Suppressor macrophage treated with lipopolysaccharide for 4 hours (primary cell): ENCODE measurements at places on chromosomes 4 and X.

DNA sequence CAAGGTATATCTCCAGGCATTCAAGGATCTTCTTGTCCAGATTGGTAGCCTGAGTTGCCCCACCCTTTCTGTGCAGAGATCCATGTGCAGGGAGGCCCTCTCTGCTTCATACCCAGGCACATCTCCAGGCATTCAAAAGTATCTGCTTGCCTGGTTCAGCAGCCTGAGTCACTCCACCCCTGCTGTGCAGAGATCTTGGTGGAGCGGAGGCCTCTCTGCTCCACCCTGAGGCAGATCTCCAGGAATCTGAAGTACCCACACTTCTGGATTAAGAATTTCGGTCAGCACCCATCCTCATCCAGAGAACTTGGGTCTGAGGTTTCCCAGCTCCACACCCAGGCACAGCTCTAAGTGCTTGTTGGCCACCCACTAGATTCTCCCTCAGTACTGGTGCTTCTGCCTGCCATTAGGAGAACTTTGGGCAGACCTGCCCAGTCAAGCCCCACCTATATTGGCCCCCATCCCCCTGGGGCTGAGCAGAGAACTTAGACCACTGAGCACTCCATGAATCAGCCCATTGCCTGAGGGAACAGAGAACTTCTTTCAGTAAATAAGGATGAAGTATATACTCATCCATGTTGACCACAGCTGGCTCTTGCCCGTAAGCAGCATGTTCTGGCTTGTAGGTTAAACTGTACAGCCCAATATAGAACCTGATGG is 199.5 kb upstream of the ZCCHC13 start:
- DNase-seq: no peak

- no peak for DNase-seq
Measured at GRCh38 chr4:162804351-162804924, 362.3 kb downstream of the NAF1 start.

- no peak for DNase-seq
Measured at GRCh38 chrX:135435139-135435922, 13.6 kb downstream of the SMIM10L2A start.

DNA sequence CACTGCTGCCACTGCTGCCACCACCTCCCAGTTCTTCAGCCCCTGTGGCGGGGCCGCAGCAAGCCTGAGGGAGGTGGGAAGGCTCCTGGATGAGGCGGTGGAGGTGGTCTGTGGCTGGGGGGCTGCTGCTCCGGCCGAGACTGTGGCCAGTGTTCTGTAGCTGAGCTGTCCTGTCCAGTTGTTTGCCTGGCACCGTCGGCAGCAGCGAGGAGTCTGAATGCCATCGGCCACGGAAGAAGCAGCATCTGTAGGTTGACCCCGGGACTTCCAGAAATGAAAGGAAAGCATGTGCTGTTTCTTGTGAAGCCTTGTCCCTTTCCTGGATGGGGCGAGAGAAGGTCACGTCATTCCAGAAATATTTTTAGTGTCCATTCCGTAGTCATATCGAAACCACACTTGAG is 3.3 kb downstream of the C4orf54 start:
- no peak for DNase-seq

- peak; percentile 0 for DNase-seq
Measured at GRCh38 chr4:84451546-84451945, 47.5 kb downstream of the NKX6-1 start.

DNA sequence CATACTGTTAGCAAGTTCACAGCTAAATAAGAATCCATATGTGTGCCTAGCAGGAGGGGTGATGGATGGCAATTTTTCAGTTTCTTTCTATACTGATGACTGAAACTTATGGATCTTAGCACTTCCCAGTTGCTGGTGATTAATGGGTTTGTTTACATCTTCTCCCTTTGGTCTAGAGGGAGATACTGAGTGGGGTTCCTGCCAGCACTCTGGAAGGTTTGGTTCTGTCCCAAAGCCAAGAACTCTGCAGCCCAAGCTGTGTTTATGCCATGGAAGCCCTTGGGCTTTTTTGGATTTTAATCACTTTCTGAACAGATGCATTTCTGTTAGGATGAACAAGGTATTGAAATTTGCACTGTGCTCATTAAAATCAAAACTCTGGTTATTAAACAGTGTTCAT is 43.5 kb downstream of the DDIT4L start:
- DNase-seq: no peak

GRCh38 chr4:185559915-185560281 is 24.6 kb upstream of the PDLIM3 start:
- no peak for DNase-seq

DNA sequence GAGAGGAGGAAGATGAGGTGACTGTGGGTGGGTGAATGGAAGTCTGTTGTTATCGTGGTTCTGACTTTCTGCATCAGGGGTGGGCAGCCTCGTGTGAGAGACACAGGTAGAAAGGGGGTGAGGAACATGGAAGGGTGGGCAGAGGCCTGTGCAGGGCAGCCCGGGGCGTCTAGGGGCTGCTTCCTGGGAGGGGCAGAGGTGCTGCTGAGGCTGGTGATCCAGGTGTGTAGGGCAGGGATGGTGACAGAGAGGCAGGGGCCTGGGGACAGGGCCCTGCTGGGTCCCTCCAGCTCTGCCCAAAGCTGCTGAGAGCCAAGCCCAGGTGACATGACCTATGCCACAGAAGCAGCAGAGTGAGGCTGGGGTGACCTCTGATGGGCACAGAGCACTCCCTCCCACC is 89.7 kb upstream of the C4orf50 start:
- no peak for DNase-seq

DNA sequence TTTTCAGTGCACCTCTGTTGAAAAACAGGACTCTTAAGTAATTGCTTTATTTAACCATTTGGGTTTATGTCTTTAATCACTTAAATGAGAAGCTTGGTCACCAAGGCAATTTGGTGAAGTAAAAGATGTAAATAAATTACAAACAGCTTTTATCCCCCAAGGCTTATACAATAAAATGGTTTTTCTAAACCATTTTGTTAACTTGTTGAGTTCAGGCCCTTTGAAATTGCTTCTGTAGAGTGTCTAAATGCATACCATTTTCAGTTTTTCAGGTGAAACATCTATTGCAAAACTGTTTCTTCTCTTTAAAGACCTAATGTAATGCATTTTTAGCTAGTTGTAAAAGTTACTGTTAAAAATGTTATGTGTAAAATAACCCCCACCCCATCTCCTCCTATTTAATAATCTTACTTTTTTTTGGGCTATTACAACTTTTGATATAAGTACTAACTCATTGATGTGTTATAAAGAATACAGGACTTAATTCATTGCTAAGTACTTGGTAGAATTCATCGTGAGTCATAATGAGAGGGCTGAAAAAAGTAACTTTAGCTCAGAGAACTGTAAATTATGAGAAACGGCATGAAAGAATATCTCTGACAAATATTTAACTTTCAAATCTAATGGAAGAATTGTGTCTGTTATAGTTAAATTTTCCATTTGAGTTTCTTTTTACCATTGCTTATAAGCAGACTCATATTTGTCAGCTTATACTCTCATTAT is 4.5 kb downstream of the RAPGEF2 start:
- DNase-seq: no peak

DNA sequence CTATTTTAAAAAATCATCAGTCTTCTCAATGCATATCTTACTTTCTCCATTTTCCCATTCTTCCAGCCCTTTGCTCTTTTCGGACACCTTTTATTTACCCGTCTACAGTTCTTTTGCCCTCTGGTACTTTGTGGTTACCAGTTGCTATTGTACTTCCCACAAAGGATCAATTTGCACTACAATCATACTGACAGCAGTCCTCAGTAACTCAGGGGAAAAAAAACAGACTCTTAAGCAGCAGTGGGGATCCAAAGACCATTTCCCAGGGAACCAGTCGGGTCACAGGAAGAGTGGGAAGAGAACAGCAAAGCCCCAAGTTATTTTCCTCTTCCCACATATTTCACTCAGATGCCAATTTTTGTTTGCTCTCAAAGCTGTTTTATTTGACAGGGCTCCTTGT is 23.1 kb downstream of the DMD start:
- no peak for DNase-seq

DNA sequence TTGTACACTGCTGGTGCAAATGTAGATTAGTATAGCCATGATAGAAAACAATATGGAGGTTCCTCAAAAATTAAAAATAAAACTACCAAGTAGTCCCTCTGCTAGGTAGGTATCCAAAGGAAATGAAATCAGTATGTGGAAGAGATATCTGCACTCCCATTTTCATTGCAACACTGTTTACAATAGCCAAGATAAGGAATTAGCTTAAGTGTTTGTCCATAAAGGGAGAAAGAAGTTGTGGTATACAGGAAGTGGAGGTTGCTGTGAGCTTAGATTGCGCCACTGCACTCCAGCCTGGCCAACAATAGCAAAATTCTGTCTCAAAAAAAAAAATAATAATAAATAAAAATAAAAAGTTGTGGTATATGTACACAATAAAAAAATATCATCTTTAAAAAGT is 325.0 kb upstream of the EMCN start:
- DNase-seq: no peak

- no peak for DNase-seq
Measured at GRCh38 chrX:101220662-101221260, 1.2 kb downstream of the DRP2 start.

DNA sequence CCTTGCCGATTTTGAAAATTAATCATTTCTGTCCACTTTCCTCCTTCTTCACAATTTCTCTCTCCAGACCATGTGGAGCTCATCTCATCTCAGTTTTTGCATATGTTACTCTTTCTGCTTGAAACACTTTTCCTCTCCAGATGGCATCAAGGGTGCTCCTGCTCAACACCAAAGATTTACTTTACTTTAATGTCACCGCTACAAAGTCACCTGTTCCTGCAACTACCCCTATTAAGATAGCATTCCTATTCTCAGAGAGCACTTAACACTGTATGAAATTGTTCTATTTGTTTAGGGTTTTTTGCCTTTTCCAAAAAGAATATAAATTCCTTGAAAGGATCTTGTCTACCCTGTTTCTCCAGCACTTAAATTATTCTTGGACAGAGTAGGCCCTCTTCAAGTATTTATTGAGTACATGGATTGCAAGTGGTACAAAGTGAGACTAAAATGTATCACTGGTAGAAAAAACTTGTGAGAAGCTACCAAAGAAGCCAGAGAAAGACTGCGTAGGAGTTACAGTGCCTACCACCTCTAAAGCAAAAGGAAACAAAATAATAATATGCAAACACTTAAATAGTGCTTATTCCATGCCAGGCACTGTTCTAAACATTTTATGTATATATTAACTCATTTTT is 1.1 kb upstream of the EXOSC9 start:
- no peak for DNase-seq

DNA sequence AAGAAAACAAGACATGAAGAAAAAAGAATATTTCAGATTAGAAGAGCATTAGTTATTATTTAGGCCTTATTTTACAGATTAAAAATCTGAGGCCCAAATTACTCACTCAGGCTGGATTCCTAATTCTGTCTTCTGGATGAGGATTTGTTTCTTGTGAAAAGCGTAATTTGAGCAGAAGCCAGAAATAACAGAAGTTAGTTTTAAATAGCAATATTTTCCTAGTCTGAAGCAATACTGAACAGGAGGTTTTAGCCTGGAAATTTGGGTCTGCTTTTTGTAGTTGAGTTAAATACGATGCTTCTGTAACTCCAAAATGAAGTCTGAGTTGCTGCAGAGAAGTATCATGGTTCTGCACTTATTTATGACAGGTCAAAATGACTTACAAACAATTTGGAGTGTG is 124.9 kb downstream of the RTL3 start:
- no peak for DNase-seq

DNA sequence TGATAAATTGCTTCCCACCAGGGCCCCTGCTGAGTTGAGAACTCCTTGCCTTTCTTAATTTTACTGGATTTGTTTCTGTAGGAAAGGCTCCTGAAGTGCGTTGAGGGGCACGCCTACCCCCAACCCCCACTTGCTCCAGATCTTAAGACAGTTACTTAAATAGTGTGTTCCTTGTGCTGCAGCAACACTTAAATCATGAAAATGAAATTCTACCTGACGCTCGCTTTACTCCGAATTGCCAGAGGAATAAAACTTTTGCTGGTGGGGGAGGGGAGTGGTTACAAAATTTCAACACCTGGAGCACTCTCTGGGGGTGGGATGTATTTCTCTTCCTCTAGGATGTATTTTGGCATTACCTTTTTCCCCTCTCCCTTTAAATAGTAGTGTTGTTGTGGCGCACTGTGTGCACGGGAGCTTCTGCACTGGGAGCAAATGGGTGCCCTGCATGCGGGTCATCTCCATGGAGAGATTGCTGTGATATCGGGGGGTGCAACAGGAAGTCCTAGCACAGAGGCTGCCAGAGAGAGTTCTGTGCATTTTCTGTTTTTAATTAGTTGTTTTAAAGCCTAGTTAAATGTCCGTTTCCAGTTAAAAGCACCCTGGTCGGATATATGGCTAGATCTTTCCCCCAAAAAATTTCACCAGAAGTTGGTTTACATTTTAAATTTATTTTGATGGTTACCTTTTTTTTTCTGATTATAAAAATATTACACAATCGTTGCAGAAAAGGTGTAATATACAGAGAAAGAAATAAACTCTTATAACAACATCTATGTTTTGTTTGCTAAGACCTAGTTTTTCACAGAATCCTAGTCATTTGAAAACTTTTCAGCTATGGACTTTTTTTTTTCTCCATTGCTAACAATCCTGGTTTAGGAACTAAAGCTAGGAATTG is 207.7 kb downstream of the SOWAHB start:
- no peak for DNase-seq

DNA sequence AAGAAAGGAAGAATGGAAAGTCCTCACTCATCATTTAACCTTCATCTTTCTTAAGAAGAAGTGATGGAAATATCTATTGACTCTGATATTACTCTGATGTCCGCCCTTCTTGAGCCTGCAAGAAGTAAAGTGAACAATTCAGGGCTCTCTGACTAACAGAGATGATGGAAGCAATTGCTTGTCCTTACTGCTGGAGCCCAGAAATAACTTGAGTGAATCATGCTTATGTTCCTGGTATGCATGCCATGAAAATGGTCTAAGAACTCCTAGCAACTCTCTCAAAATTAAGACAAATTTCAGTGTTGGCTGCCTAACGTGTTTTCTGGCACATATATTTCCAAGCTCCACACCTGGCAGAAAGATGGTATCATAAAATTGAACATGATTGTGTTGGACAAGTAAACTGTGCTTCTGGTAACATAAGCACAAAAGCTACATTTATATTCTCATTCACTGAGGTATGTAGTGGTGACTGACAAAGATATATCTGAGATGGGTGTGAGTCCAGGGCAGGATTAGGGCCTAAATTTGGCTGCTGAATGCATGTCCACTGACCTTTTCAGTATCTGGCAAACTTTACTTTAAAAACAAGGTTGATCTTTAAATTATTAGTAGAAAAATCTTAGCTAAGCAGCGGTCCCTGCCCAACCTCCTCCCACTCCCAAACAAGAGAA is 109.2 kb upstream of the OTUD4 start:
- no peak for DNase-seq
